ENCODE measurements at places on chromosomes 12 and 14.

GRCh38 chr14:21614240-21614639, 20.5 kb downstream of the OR10G2 start:
- no peak for DNase-seq

GRCh38 chr12:119381471-119382235, 47.1 kb downstream of the CCDC60 start:
- no peak for DNase-seq

DNA sequence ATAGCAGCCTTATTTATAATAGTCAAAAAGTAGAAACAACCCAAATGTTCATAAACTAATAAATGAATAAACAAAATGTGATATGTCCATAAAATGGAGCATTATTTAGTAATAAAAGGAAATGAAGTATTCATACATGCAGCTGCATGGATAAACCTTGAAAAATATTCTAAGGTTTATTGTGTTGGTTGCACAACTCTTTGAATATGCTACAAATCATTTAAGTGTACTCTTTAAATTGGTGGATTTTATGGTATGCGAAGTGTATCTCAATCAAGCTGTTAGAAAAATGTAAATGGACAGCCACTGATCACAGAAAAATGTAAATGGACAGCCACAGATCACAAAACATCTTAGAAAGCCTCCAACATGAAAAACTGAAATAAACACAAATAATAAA, 73.2 kb upstream of the SLC38A4 start:
- no peak for DNase-seq

GRCh38 chr12:56004211-56004610, 7.1 kb downstream of the SUOX start:
- DNase-seq = no peak

GRCh38 chr12:13169272-13169671, 27.3 kb upstream of the EMP1 start:
- DNase-seq = no peak

DNA sequence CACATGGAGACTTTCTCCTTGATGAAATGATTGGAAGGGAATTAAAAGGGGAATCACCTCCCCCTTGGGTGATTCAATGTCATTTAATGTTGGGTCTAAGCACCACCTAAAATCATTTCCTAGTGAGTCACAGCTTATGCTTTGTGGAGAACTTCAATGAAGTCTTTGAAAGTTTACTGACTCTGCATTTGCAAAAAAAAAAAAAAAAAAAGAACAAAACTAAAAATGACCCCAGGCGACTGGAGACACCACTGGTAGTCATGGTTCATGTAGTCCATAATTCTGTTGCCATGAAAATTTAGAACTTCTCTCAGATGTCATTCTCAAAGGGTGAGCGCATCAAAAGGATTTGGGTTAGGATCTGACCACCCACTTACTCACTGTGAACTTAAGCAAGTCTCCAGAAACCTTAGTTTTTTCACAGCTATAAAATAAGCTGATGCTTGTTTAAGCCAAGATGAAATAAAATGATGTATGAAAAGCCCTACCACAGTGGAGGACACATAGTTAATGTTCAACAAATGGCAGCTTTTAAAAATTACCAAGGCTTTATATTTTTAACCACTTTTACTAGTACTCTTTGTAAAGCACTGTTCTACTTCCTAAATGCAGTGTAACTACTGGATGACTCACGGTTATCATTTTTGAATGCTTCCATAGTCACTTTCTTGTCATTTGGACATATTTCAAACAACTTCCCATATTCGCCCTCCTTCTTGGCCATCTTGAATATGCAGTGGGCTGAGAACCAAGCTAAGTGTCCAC, 18.1 kb upstream of the KSR2 start:
- DNase-seq = no peak

GRCh38 chr12:101280006-101280505, at the start of gene UTP20:
UTP20 (plus strand) TSS chr12:101280105; CDS start chr12:101280283, 178 bp downstream.
- peak; percentile 98 for DNase-seq

- no peak for DNase-seq
These were observed 7.9 kb upstream of the TMBIM6 start for GRCh38 chr12:49733219-49734017.

Data from activated CD8-positive, alpha-beta memory T cell treated with anti-CD3 and anti-CD28 coated beads for 24 hours (primary cell).